ENCODE measurements at places on chromosomes 7 and 10.

GRCh38 chr7:25288556-25289307 is 60.4 kb upstream of the NPVF start:
- no peak overlapping the region for H3K27ac ChIP-seq
- H3K36me3 ChIP-seq = no peaks in the 10 kb centered on the region
- no peak for DNase-seq
- H3K27me3 ChIP-seq = peaks cover 4% of the 10 kb centered on the region

- H3K27ac ChIP-seq = no peak overlapping the region
- H3K27me3 ChIP-seq = no peaks in the 10 kb centered on the region
- H3K36me3 ChIP-seq = no peaks in the 10 kb centered on the region
- no peak overlapping the region for H3K4me3 ChIP-seq
These were observed 193.8 kb downstream of the LRRTM3 start for GRCh38 chr10:67119651-67120050.

DNA sequence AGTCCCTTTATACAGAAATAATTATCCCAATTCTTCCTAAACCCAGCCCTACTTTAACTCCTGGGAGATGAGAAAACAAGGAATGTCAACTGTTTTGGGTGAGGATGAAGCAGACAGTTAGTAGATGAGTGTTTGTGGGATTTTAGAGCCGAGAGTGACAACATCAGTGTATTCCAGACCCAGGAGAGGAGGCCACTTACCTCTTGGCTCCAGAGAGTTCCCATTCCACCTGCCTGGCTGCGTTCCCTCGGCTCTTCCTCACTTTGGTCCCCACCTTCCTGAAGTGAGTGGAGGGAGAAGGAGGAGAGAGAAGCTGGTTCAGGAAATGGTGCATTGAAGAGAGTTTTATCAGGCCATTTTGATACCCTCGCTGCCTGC is 579 bp downstream of the KEL start:
- no peak overlapping the region for H3K4me3 ChIP-seq
- no peak for DNase-seq

- H3K36me3 ChIP-seq = no peaks in the 10 kb centered on the region
- no peak overlapping the region for H3K4me3 ChIP-seq
- no peaks in the 10 kb centered on the region for H3K27me3 ChIP-seq
- no peak overlapping the region for H3K27ac ChIP-seq
These were observed 130.1 kb upstream of the ZEB1 start for GRCh38 chr10:31188792-31189406.
